CD4-positive, alpha-beta T cell treated with Interleukin-6 at 100 ng/mL for 8 hours (primary cell): ENCODE measurements at places on chromosomes 3 and 15.
A peak's percentile ranks its signal among the peaks of the same experiment; 100 is the strongest.

DNA sequence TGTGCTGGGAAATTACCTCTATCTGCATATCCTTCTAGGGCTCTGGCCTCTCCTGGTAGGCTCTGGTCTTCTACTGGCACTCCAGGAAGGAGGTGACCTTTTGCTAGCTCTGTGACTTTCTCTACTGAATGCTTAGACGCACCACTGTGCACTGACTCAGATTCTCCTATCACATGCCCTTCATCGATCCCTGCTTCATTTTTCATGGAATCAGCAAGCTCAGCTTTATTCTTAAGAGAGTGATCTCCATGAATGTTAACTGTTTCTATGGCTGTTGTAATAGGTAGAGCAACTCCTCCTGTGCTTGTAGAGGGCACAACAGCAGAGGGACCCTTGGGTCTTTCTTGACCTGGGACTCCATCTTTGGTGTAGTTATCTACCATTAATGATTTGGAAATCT is 106.6 kb downstream of the MAP4 start:
- no peak for DNase-seq

GRCh38 chr15:98203872-98204660 is 243.6 kb downstream of the ARRDC4 start:
- no peak for DNase-seq

DNA sequence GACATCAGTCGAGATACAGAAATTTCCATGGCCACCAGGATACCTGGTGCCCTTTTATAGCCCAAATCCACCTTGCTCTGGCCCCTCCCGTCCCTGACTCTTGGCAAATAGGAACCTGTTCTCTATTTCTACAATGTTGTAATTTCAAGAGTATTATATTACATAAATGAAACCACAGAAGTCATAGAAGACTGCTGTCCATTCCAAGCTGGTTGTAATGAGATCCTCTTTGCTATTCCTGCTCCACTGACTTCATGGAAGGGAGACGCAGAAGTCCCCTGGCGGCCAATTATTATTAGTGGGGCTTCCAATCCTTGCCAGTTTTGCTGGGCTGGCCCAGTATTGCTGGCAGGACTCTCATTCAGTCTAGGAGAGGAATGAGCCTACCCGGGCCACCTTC is 26.6 kb downstream of the DCP1A start:
- no peak for DNase-seq

DNA sequence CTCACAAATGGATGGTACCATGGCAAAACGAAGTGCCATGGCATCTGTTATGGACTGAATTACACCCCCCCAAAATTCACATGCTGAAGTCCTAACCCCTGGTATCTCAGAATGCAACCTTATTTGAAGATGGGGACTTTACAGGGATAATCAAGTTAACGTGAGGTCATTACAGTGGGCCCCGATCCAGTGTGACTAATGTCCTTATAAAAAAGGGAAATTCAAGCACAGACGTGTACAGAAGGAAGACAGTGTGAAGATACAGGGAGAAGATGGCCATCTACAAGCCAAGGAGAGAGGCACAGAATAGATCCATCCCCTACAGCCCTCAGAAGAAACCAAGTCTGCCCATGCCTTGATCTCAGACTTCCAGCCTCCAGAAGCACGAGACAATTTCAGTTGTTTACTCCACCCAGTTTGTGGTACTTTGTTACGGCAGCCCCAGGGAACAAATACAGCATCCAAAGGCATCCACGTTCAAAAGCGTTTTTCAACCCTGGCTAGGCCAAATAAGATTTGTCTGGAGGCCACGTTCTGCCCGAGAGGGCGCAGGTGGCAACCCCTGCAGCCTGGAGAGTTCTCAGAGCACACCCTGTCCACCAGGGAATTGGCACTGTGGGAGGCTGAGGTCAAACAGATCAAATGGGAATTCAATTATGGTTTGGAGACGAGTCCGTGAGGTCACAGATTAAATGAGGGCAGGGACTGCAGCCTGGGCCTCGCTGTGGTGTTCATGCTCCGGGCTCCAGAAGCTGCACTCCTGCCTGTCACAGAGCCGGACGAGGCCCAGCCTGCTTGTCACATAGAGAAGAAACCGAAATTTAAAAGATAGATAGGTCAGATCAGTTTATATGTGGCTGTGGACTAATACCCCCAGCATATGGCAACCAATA is 494.8 kb downstream of the SHQ1 start:
- DNase-seq, result no peak

GRCh38 chr15:51649659-51650521 is 27.3 kb upstream of the DMXL2 start:
- DNase-seq, result peak; percentile 70

DNA sequence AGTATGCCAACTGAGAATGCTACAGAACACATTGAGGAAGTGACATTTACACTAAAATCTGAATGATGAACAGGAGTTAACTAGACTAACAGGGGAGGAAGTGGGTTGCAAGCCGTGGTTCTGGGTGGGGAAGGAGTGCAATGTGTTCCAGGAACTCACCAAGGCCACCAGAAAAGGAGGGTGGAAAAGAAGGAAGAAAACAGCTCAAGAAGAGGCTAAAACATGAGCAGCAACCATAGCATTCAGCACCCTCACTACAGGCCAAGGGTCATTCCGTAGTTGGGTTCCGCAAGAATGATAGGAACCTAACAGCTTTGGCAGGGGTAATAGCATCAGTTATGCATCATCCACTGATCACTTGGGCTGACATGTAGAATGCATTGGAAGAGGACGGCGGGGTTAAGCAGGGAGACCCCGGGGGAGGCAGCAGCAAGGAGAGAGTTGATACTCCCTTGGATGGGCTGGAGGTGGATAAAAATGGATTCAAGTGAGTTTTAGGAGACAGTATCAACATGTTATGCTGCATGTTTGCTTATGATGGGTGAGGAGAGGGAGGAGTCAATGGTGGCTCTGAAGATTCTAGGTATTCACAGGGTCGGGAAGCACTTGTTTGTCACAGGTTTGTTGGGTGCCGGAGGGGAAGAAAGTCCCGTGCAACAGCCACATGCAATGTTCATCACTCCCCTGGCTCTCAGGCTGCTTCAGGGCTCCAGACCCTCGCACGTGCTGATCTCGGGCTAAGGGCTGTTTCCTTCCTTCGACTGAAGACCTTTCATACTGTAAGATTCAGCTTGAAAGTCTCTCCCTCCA is 53.2 kb downstream of the LIPC start:
- DNase-seq, result peak; percentile 59

DNA sequence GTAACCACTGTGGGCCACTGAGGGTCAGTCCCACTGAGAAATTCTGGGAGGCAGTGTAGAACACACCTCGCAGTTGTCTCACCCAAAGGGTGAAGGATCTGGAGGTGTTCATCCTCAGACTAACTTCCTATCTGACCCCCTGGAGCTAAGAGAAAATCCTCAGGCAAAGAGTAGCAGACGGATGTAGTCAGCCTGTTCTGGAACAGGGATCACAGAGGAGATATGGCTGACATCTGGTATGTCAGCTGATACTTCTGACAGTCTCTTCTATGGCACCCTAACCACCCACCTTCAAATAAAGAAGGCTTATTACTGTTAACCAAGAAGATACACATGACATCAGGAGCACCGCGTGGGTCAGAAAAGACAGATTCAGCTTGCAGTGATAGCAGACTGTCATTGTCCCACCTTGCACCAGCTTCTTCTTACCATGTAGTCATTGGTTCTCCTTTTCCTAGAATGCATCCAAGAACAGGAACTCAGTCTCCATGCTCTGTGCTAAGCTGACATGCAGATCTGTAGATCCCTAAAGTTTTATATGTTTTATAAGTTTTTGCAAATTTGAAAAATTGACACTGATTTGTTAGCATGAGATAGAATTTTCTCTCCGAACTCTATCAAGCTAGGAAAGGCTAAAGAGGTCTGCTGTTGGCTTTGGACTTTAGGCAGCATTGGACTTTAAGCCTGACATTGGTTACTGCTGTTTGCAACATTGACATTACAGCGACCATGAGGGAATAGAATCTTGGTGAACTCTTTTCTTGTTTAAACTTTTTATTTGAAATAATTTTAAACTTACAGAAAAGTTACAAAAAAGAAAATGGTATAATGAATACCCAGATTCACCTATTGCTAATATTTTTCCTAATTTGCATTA is 60.4 kb downstream of the KBTBD12 start:
- no peak for DNase-seq

DNA sequence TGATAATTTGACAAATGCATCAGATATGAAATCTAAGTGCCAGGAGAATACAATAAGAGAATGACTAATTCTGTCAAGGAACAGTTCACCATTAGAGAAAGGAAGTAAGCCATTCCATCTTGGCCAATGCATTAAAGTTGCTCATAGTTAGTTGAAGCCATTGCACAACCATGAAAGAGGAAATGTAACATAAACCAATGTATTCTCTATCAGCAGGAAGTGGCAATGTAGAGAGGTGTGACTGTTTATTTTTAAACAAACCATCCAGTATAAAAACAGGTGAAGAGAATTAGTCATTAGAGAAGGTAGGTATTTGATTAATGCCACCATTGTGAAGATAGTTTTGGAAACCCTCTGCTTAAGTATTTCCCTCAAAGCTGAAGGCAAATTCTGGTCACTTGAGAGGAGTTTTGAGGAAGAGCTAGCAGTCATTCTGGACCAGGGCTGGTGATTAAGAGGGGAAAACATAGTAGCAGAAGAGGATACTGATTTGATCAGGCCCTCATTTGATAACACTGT is 10.7 kb upstream of the ANXA2 start:
- DNase-seq, result peak; percentile 40

- no peak for DNase-seq
Observed at GRCh38 chr3:167773584-167773983, 38.1 kb downstream of the SERPINI1 start.
